Hepatic stellate cell (primary cell): ENCODE measurements at places on chromosomes 6 and 20.

GRCh38 chr6:10850728-10851127 is 12.4 kb upstream of the MAK start:
- no peak for DNase-seq

DNA sequence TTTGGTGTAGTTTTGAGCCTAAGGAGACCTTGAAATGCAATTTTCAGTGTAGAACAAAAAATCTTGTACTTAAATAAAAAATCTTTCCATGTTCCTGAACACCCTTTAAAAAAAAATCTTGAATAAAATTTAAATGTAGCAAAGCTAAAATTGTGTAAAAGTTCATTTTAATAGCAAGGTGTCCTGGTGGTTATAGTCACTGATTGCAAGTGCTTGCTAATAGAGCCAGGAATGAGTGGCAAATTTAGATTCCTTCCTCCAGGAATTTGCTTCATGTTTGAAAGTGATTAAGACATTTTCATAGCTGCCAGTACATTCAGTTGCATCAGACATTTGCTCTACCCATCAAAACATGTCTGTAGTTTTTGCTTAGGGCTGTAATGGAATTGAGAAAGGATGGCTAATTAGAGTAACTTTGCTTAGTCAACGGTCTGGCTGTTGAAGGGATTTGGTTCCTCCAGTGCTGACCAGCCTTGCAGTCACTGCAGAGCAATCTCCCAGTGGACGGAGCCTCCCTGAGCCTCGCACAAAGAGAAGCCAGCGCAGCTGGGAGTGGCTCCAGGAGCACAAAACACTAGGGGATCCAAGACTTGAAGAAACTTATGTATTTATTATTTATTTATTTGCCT is 36.5 kb downstream of the AKAP12 start:
- DNase-seq, result no peak

- DNase-seq, result no peak
These were observed 2.6 kb upstream of the ZSCAN12 start for GRCh38 chr6:28402197-28402596.

GRCh38 chr6:142027074-142027473 is 105.7 kb upstream of the GJE1 start:
- DNase-seq, result no peak

GRCh38 chr6:167847936-167848335 is 21.2 kb downstream of the AFDN start:
- DNase-seq, result no peak

GRCh38 chr20:20206788-20207187 is 154.5 kb downstream of the CFAP61 start:
- DNase-seq, result no peak

DNA sequence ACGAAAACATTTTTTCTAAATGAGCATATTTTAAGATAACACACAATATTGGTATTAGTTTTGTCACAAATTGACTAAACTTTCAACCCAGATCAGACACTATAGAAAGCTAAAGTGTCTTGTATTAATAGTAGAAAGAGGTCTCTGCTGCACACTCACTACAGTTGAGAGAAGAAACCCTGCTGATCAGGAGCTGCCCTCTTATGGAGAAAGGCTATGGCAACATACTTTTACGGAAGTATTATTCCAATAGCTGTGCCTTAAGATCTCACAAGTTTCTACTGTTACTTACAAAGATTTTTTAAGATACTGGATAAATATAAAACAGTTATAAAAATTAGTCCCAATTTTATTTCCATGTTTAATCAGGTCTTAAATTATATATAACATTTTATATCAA is 155.7 kb downstream of the RIMS1 start:
- DNase-seq, result no peak

DNA sequence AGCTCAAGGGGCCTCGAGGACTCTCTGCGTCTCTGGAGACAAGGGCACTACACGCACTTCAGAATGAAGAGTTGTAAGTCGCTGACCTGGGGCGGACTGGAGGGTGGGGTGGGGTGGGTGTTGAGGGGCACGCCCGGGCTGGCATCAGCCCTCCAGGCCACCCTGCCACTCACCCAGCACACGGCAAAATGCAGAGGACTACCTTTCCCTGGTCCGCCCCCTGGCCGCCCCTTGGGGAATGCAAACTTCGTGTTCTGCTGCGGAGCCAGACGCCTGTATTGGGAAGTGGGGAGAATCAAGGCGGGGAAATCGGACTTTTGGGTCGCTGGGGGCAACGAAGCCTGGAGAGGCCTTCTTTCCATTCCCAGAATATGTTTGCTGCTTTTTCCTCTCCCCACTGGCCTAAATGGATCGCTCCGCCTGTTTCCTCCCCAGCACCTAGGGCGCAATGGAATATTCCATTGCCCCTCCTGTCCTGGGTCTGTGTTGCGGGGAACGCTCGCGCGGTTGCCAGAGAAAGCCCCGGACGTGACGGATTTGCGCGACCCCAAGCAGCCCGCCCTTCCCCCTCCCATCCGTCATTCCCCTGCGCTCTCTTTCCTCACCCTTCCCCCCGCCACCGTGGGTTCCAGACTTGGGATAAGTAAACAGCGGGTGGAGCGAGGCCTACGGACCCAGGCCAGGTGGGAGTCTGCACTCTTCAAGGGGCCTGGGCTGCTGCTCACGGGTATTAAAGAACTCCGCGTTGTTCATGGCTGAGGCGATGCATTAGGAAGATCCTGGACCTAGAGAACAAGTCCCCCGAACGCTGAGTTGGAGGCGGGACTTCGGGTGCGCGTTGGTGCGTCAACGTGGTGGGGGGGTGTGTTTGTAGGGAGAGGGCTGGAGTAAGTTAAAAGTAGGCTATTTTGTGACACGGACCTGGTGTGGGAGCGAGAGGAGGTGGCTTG is at the start of gene PPT2:
Gene PPT2, plus strand, starts transcription at position 578 of the 950 bp plus-strand sequence. CDS start 454 bp downstream, outside the sequence.
- peak; percentile 91 for DNase-seq

DNA sequence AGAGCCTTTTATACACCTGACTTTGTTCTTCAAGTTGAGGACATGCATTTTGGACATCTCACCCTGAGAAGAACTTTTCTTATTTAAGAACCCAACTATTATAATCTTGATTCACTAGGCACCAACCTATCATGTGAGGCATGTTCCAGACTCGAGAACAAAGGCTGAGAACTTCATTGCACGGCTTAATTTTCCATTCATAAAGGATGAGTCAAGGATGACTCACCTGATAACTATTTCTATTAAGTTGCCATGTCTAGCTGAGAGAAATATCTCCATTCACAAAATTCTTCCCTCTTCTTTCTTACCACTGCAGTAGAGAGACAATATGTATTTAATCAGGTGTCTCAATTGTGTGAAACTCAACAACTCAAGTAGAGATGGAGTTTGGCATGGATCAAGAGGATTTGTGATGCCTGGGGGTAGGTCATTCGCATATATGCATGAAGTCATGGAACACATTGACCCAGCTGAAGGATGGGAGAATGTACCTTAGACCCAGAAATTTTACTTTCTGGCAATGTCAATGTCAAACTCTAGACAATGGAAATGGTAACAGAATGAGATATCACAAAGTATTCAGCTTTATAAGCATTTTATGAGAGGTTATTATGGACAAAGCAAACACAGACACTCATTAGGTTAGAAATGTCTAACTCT is 208.7 kb upstream of the PRND start:
- DNase-seq, result peak; percentile 64

DNA sequence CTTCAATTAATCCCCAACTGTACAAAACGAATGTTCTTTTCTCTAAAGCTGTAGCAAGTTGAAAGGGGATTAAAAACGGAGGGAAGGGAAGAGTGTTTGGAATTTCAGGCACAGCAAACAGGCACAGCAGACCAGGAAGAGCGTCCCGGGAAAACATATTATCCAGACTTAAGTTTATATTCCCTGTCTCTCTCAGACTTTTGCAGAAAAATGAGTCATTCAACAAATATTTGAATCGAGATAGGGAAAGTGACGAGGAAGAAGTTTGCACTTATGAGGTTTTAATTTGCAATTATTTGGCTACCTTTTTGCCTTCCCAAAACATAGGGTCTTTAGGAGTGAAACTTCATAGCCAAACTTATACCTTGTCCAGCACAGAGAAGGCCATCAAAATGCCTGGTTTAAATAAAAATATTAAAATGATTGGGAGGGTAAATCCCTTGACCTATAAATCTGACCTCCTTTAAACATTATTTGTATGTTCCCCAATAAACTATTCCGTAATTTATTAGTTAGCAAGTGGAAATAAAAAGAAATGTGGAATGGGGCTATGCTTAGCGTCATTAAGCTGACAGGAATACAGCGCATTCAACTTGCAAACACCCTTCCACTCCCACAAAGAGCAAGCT is 16.0 kb downstream of the HFE start:
- DNase-seq, result peak; percentile 41

GRCh38 chr20:47273591-47274235 is 82.8 kb downstream of the ZMYND8 start:
- no peak for DNase-seq

- no peak for DNase-seq
These were observed 159.0 kb upstream of the GMDS start for GRCh38 chr6:2404211-2404929.

DNA sequence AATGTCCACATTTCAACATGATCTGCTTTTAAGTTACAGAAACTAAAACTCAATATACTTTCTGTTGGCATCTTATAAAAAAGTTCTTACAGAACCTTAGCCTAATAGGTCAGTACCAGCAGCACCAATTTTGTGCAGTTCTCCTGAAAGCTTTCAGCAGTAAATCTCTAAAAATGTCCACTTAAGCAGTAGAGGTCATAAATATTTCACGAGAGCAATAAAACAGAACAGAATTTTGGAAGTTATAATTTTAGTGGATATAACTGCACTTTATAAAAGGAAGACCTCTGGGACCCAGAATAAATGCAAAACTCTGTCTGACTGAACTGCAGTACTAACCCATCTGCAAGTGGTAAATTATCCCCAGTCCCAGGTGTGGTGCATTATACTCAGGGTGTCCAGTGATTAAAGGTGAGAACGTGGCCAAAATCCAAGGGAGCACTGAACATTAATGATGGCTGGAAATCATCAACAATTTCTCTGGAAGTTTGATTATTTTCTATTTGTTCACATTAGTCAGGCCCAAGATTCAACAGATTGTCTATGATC is 172.6 kb upstream of the RSPO3 start:
- no peak for DNase-seq

DNA sequence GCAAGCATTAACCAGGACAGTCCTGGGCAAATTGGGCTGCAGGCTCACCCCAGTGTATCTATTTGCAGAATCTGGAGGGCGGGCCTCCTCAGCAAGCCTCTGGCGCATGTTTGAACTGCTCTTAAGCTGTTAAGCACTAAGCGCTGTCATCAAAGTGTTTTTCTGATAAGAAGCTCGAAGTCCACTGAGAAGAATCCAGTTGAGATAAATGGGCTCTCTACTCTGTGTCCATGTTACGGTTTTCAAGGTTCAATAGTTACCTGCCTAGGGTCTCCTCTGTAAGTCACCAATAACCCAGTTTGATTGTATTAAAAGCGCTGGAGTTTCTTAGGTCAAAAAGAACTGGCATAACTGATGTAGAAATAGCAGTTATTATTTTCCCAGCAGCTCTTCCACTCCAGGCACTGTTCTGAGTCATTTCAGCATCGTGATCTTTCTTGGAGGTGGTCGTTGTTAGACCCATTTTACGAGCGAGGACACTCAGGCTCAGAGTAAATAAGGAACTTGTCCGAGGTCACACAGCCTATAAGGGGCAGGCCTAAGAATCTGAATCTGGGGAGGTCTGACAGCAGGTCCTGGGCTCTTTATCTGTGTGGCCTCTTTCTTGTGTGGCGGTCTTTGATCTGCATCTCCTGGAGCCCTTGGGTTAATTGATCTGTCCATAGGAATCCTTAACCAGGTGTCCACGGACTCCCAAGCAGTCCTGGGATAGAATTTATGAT is 207.4 kb upstream of the ZNF217 start:
- DNase-seq, result no peak

DNA sequence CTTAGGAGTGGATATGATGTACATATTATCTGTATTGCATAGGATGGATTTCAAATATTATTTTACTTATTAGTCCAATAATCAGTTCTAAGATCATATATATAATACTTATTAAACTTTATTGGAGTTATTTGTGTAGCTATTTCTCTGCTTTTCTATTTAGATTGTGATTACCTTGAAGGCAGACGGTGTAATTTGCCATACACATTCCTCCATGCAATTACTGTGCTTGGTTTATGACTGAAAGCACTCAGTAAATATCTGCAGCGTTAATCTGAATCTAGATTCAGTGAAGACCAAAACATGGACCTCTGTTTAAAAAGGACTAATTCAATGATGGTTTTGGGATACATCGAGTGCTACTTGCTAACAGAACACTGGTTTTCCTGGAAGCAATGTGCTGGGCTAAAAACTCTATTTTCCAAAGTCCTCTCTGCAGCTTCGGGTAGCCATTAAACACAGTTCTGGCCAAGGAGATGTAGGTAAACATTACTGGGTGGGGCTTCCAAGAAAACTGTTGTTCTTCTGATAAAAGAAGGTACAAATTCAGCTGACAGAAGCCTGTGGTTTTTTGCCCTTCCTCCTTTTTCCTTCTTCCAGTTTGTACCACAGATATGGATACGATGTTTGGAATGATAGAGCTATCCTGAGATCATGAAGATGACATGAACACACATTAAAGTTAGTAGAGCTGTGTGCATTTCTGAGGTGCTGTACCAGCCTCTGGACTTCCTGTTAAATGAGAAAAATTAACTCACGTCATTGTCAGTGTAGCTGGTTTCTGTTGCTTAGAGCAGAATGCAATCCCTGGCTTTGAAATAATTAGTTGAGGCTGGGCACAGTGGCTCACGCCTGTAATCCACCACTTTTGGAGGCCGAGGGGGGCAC is 136.5 kb upstream of the NUP153 start:
- DNase-seq, result no peak

DNA sequence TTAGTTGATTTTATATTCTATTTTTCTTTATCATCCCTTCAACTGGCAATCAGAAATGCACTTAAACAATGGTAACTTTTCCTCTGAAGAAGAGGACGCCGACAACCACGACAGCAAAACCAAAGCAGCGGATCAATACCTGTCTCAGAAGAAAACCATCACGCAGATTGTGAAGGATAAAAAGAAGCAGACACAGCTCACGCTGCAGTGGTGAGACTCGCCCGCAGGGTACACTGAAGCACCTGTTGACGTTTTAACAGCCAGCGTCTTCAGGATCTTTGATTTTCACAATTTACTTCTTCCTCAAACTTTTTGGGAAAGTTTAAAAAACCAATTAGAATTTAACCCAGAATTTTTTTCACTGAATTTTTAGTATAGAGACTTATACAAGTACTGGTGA is 701 bp downstream of the RFX6 start:
- no peak for DNase-seq

GRCh38 chr6:30683183-30683979 is 3.1 kb downstream of the PPP1R18 start:
- no peak for DNase-seq

GRCh38 chr6:161522276-161522675 is 248.4 kb upstream of the AGPAT4 start:
- no peak for DNase-seq

DNA sequence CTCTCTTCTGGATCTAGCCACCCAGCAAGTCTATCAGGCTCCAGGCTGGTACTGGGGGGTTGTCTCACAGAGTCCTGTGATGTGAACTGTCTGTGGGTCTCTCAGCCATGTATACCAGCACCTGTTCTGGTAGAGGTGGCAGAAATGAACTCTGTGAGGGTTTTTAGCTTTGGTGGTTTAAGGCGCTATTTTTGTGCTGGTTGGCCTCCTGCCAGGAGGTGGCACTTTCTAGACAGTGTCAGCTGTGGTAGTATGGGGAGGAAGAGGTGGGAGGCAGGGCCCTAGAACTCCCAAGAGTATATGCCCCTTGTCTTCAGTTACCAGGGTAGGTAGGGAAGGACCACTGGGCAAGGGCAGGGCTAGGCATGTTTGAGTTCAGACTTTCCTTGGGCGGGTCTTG is 75.8 kb downstream of the SNAP91 start:
- no peak for DNase-seq

- DNase-seq, result no peak
These were observed 731 bp downstream of the TUBB2B start for GRCh38 chr6:3226481-3227362.

- DNase-seq, result no peak
These were observed 802.3 kb downstream of the QKI start for GRCh38 chr6:164216839-164217238.
